ENCODE measurements at places on chromosomes 2 and 18. TPM values are rescaled to one million over a fixed set of nuclear protein-coding genes. Genes with fewer than 3 reads are reported as not detected.

Gene LIPT1
- total RNA-seq: 8.6 TPM

Gene TRIM43
- total RNA-seq: not detected

- no peak for ATAC-seq
Observed at GRCh38 chr2:27711804-27712203, 48.1 kb downstream of the SLC4A1AP start.

- no peak for ATAC-seq
Observed at GRCh38 chr18:34339155-34339554, 114.4 kb upstream of the NOL4 start.

DNA sequence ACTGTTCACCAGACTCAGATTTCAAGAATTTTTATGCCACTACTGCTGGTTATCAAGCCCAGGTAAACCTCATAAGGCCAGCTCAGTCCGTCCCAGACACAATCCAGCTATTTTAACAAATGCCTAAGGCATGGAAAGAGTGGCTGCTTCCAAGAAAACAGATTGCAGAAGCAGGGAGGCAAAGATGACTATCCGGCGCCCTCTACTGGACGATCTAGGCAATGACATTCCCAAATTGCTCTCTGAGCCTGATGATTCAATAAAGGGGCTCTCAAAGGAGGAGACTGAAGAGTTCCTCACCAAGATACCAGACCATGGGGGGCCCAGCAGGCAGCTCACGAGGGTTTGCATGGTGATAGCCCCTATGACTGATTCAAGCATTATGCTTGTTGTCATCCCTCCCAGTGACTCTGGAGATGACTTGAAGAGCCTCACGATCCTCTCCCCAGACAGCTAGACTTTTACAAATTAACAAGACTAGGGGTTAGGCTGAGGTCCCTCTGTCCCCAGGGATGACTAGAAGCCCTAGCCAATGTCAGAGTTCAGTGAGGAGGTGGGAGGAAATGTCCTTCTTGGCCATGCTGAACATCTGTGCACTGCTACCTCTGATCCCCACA, 25.0 kb downstream of the SERPINB8 start:
- ATAC-seq: no peak

GRCh38 chr2:52558265-52558664, 1209.3 kb upstream of the CHAC2 start:
- no peak for ATAC-seq

GRCh38 chr2:145593991-145594614, 1074.2 kb upstream of the ZEB2 start:
- no peak for ATAC-seq

GRCh38 chr2:43325107-43325811, 98.9 kb upstream of the ZFP36L2 start:
- ATAC-seq: peak; percentile 69

- ATAC-seq: no peak
Observed at GRCh38 chr2:202261531-202261930, 4.0 kb upstream of the NOP58 start.
